ENCODE measurements at places on chromosomes 7 and 10.

DNA sequence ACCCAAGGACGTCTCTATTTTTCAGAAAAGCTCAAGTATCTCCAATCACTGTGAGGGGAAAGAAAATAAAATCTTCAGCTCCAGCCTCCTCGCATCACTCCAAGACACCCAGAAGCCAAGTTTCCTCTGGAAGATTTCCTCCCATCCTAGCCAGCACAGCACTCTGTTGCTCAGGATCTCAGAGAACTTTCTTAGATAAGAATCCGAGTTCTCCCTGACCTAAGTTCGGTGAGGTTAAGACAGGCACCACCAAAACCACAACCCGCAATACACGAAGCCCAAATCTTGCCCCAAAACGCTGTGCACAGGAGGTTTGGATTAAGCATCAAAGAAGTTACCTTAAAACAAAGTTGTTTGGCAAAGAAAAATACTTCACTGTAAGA, 4.2 kb downstream of the FAM53B start:
- no peak for DNase-seq

DNA sequence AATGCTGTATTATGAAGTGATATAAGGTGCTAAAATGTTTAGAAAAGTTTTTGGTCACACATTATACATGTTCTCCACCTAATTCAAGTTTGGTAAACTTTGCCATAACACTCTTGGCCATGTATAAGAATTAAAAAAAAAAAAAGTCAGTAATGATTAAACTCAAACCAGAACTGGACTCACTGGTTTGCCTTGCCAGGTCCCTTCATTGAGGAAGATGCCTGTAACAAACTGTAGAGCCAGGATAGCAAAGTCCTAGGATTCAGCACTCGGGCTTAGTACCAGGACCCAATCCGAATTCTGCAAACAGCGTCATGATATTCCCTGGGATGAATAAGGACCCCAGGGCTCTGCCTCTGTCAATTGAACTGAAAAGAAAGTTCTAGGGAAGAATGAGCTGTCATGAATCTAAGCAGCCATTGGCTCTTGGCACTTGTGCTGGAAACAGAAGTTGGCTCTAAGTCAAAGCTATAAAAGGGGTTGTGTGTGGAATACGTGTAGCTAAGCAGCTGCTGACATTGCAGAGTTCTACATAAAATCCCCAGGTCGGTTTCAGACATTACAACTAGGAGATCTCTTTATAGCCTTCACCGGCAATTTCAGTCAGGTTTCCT, 216.9 kb downstream of the C7orf25 start:
- no peak for DNase-seq

- DNase-seq, result no peak
Observed at GRCh38 chr7:50530766-50531165, 34.4 kb downstream of the DDC start.

DNA sequence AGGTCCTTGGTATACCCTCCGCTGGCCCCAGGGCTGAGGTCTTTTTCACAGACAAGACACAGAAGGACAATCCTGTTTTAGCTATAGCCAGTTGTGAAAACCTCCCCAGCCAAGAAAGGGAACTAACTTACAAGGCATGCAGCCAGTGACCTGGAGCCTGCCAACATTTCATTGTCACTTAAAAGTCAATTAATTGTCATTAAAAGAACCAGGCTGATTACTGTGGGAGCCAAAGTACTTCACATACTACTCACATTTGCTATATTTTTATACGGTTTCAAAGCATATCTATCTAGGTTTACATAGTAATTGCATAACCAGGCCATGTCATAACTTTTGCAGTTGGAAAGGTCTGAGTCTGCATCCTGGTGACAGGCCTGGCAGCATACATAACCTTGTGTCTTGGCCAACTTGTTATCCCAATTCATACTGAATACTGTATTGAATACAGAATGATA, 31.1 kb downstream of the NRBF2 start:
- no peak for DNase-seq
